Mesenteric fat pad (tissue), 1 donor: ENCODE measurements at places on chromosomes 5 and 9.

- no peak for DNase-seq
Measured at GRCh38 chr5:4207486-4207885, 611.9 kb downstream of the IRX1 start.

- no peak for DNase-seq
Measured at GRCh38 chr5:108650997-108651396, 96.7 kb upstream of the FER start.

DNA sequence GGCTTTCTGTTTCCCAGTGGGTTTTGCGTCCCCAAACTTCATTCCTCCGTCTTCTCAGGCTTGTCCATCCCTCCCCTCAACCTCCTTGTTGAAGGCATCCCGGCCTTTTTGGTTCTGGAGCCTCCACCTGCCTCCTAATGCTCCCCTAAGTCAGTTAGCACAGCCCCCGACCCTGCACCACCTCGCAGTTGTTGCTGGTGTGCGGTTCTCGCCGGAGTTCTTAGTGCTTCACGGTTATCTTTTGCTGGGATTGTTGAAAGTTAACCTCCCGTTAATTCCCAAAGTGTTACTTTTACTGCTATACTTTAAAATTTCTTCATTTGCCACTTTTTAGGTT, 447 bp downstream of the UBLCP1 start:
- no peak for DNase-seq

GRCh38 chr5:143737062-143737461, 74.9 kb upstream of the HMHB1 start:
- DNase-seq = no peak

DNA sequence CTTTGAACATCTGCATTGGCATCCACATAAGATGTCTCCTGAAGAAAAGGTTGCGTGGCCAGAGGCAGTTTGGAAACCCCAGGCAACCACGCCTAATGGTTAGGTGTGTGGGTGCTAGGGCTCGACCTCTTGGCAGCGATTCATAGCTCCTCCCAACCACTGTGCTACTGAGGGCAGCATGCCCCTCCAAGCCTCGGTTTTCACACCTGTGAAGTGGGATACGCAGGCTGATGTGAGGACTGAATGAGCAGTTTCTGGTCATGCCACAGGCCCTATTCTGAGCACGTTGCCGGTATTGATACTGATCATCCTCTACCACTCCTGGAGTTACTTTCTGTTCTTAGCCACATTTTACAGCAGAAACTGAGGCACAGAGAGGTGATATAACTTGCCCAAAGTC, 19.1 kb downstream of the NDST1 start:
- DNase-seq = no peak

GRCh38 chr5:3220638-3221288, 374.9 kb upstream of the IRX1 start:
- no peak for DNase-seq
